ENCODE measurements at places on chromosomes 2 and 18.

GRCh38 chr2:235577404-235578330 is 83.8 kb downstream of the AGAP1 start:
- peak; percentile 42 for DNase-seq

GRCh38 chr2:101464841-101465240 is 10.1 kb downstream of the RFX8 start:
- no peak for DNase-seq

GRCh38 chr2:186032102-186032738 is 293.6 kb downstream of the FSIP2 start:
- DNase-seq = peak; percentile 29

DNA sequence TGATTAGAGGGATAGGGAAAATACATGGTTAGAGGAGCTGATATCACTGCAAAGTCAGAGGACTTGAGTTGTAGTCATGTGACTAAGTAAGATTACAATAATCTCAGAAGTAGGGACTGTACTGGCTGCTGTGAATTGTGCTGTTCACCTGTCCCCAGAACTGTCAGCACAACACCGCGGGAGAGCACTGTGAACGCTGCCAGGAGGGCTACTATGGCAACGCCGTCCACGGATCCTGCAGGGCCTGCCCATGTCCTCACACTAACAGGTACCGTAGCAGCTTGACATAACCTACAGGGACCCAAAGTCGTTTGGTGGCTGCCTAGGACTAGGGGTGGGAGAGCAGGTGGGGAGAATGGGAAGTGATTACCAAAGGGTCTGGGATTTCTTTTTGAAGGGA is 132.8 kb upstream of the TTC39C start:
- DNase-seq = no peak

DNA sequence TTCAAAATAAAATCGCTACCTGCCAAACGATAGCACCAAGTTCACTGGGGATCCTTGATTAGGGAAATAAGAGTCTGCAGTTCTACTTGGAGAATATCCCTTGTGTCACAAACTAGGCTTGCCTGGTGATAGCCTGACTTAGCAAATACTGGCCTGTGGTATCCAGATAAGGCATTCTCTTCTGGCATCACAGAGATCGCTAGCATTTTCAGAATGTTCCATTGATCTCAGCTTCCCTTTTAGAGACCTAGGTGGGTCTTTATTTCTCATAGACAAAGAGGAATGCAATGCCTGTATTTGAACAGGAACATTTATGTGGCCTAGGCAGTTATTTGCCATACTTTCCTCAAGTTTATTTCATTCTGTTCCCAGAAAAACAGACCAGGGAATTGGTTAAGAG is 349.1 kb downstream of the STK39 start:
- DNase-seq = no peak

DNA sequence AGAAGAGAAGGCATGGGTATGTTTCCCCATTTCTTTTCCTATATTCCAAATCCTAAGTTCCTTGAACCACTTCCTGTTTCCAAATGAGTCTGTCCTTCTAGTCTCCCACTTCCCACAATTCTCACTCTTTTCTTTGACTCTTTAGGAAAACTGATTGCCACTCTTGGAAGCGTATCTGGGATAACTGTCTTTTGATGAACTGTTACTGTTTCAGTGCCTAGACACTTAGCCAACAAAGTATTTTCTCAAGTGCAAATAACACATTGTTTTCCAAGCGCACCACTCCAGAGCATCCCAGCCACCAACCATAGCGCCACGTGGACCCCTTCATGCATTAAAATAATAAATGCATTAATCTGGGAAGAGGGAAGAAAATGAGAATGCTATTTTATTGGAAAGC is 342.8 kb downstream of the MTX2 start:
- no peak for DNase-seq

DNA sequence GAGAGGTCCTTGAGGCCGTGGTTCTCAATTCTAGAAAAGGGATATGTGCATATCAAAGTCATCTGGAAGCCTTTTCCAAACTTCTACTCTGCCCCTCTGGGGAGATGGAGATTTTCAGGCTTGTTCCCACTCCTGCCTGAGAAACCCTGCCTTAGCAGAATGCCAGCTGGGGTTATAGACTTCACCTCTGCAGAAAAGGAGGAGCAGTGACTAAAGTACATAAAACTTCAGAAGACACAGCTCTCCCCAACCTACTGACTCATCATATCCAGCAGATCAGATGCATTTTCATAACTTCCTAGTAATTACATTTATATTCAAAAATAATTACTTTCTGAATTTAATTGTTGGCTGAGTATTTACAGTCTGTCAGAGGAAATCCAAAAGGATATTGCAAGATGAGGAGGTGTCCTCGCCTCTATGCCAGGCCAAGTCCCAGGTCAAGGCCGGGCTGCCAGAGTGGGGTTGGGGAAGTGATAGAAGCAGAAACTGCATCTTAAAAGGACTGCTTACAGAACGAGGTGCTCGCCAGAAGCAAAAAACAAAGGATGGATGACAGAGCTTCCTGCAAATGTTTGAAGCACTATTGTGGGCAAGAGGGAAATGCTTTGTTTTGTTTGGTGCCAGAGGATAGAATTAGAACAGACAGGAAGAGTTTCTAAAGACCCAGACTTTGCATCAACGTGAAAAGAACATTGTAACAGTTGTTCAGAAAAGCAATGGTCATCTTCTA is 75.6 kb upstream of the APCDD1 start:
- DNase-seq = no peak

- DNase-seq = no peak
These were observed 165.0 kb downstream of the DIS3L2 start for GRCh38 chr2:232126301-232127099.

DNA sequence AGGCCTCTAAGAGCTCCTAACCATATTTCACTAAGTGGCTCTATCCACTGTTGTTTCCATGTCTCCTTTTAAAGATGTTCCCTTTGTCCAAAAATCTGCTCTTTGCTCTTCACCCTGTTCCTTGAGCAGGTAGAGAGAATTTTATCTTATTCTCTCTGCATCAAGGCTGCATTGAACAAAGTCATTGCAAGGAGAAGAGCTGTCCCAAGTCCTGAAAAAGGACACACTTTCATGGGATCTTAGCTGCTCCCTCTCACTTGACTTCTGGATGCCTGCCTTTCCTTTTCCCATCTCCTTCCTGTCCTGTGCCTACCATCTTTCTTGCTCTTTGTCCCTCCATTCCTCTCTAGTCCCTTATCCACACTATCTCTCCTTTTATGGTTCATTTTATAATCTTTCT is 235.2 kb upstream of the THSD7B start:
- DNase-seq = peak; percentile 36

GRCh38 chr2:217709478-217710210 is 293.2 kb downstream of the TNS1 start:
- no peak for DNase-seq

GRCh38 chr2:29060441-29060840 is 13.9 kb downstream of the PCARE start:
- peak; percentile 45 for DNase-seq

- peak; percentile 43 for DNase-seq
These were observed 343.6 kb upstream of the SYT4 start for GRCh38 chr18:43620936-43621335.

- DNase-seq = no peak
These were observed 66.5 kb downstream of the TCF7L1 start for GRCh38 chr2:85199698-85200097.

DNA sequence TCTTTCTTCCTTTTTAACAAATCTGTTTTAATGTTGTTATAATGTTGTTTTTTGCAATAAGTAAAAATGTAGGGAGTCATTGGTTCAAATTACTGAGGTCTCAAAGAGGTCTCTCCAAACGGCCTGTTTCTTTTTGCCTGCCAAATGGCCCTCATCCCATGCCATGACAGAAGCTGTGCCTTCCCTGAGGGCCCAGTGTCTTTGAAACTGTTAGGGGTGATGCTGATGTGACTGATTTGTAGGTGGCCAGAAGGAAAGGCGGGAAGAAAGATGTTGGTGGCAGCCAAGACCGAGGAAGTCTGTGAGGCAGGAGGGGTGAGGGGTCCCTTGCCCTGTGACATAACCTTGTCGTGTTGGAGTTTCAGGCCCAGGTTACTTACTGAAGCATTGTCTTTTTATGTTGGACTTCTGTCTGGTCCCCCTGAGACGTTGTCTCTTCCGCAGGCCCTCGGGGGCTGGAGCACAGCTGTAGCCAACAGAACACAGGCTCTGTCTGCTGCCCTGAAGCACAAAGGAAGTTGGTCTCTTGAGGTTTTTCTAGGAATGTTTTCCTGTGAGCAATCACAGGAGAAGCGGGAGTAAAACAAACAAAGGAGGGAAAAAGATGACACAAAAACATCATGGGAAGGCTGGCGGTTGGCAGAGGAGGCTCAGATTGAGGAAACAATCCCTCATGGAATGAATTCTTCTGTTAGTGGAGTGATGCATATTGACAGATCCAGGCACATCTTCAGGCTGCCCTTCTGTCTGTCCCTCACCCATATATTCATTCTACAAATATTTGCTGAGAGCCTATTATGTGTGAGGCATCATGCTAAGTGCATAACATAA is 4.9 kb upstream of the ST3GAL5 start:
- no peak for DNase-seq

- peak; percentile 33 for DNase-seq
These were observed 64.4 kb downstream of the GREB1 start for GRCh38 chr2:11598228-11598731.

GRCh38 chr2:35104309-35104708 is 1251.3 kb upstream of the CRIM1 start:
- DNase-seq = no peak

DNA sequence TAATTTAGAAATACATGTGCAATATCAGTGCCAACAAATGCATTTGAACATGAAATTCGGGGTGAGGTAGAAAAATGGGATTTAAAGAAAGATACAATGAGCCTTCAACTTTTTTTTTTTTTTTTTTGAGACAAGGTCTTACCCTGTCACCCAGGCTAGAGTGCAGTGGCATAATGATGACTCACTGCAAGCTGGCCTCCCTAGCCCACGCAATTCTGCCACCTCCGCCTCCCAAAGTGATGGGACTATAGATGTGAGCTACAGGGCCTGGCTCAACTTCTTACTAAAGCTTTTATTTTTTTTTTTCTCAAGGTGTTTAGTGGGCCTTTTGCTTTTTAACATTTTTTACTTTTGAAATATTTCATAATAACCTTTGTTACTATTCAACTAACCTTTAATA is 365.6 kb downstream of the LRRTM4 start:
- DNase-seq = no peak

GRCh38 chr2:210584834-210585233 is 28.4 kb downstream of the CPS1 start:
- DNase-seq = no peak

DNA sequence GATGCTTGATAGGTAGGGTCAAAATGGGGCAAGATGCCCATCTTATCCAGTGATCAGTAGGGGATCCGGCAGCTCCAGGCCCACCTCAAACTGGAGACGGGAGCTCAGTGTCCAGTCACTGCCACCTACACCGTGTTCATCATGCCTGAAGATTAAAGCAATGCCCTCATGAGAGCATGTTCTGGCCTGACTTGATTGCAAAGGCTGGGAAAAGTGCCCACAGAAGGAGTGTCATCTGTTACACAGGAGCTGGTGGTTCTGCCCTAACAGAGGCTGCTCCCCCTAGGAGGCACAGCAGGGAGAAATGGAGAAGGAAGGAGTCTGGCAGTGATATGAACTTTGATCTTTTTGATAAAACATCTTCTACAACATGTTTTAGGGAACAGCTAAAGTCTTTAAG is 92.3 kb downstream of the CCBE1 start:
- no peak for DNase-seq

- DNase-seq = no peak
These were observed 78.9 kb upstream of the SMAD7 start for GRCh38 chr18:49029628-49030027.

- no peak for DNase-seq
These were observed 40.2 kb upstream of the SKA1 start for GRCh38 chr18:50334546-50335152.

DNA sequence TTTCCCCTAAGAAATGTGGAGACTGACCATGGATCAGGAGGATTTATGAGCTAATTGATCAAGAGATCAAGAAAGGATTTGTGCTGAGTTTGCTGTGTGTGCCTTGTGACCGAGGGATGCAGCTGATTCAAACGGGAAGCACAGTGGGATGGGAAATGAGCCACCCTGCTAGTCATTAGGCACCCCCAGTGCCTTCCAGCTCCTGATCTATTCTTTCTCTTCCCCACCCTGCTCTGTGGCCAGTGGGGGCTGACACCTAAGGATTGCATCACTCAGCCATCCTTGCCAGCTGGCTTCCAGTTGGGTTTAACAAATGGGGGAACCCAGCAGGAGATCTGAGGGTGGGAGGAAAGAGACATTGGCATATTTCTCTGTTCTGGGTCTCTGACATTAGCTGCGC is 132.2 kb upstream of the CXCR4 start:
- DNase-seq = no peak

Measured in left kidney (tissue), 8 donors.